Central memory CD8-positive, alpha-beta T cell (primary cell): ENCODE measurements at places on chromosomes 5 and 9.

GRCh38 chr9:110687497-110687896, 18.9 kb downstream of the MUSK start:
- H3K27ac ChIP-seq: no peak overlapping the region
- H3K36me3 ChIP-seq: no peaks in the 10 kb centered on the region
- no peak overlapping the region for H3K4me3 ChIP-seq
- no peak for DNase-seq

GRCh38 chr9:136075881-136076678, 19.0 kb downstream of the NACC2 start:
- peak overlapping the region; percentile 33 for H3K27ac ChIP-seq
- peak overlapping the region; percentile 10 for H3K4me3 ChIP-seq
- no peaks in the 10 kb centered on the region for H3K27me3 ChIP-seq
- peaks cover 2% of the 10 kb centered on the region for H3K36me3 ChIP-seq
- peaks cover 30% of the 10 kb centered on the region for H3K4me1 ChIP-seq

DNA sequence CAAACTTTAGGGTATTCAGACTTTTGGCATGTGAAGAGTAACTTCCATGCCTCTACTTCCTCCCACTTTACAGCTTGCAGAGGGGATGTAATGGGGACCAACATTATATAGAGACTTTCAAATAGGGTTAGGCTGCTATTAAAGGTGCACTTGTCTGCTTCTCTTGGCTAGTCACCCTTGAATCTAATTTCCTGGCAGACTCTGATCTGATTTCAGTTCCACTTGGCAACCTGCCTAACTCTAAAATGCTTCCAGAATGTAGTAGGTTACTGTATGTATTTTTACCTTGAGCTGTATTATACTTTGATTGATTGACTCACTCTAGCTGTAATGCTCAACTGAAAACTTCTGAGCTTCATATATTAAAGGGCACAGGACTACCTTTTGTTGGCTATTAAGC, 693.4 kb downstream of the KCTD16 start:
- DNase-seq: no peak
- H3K4me1 ChIP-seq: no peaks in the 10 kb centered on the region
- peaks cover 2% of the 10 kb centered on the region for H3K36me3 ChIP-seq
- no peak overlapping the region for H3K4me3 ChIP-seq
- no peak overlapping the region for H3K27ac ChIP-seq

DNA sequence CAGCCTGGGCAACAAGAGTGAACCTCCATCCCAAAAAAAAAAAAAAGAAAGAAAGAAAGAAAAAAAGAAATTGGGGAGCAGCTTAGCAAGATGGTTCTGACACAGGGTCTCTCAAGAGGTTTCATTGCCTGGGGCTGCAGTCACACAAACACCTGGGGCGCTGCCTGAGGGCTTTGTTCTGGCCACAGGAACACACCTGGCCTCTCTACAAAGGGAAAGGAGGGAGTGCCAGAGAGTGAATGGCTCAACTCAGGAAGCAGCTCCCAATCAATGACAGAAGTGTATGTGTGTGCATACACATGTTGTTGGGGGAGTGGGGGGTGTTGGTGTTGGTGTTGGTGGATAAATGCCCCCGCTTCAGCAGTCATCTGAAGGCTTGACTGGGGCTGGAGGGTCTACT, 32.4 kb upstream of the CTNNA1 start:
- no peaks in the 10 kb centered on the region for H3K4me1 ChIP-seq
- DNase-seq: no peak
- no peaks in the 10 kb centered on the region for H3K36me3 ChIP-seq
- no peak overlapping the region for H3K27ac ChIP-seq
- H3K27me3 ChIP-seq: peaks cover 49% of the 10 kb centered on the region
- no peak overlapping the region for H3K4me3 ChIP-seq

GRCh38 chr9:134768709-134769351, 111.8 kb upstream of the FCN2 start:
- H3K27me3 ChIP-seq: peaks cover 9% of the 10 kb centered on the region
- H3K4me1 ChIP-seq: no peaks in the 10 kb centered on the region
- H3K4me3 ChIP-seq: no peak overlapping the region
- no peak for DNase-seq
- no peaks in the 10 kb centered on the region for H3K36me3 ChIP-seq

- DNase-seq: no peak
- peaks cover 84% of the 10 kb centered on the region for H3K27me3 ChIP-seq
- H3K27ac ChIP-seq: no peak overlapping the region
- H3K36me3 ChIP-seq: peaks cover 3% of the 10 kb centered on the region
- peak overlapping the region; percentile 85 for H3K4me3 ChIP-seq
- H3K4me1 ChIP-seq: peaks cover 11% of the 10 kb centered on the region
Observed at GRCh38 chr5:115180165-115180709, 10.5 kb upstream of the TRIM36 start.

DNA sequence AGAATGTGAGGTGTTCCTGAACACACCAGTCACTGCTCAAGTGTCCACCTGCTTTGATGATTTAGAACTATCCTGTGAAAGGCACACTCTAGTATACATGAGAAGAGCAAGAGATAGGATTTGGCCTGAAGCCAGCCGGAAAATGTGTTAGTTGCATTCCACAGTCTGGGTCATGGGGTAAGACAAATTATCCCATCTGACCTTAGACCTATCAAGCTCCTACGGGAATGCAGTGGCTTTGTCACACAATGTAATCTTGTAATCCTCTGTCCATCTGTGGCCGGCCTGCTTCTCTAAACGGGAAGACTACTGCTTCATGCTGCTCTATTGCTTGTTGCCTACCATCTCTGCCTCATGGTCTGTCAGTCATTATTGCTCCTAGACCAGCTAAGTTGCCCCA, 92.4 kb upstream of the PRRC1 start:
- H3K4me1 ChIP-seq: no peaks in the 10 kb centered on the region
- H3K27me3 ChIP-seq: peaks cover 46% of the 10 kb centered on the region
- H3K36me3 ChIP-seq: peaks cover 2% of the 10 kb centered on the region
- H3K4me3 ChIP-seq: no peak overlapping the region

DNA sequence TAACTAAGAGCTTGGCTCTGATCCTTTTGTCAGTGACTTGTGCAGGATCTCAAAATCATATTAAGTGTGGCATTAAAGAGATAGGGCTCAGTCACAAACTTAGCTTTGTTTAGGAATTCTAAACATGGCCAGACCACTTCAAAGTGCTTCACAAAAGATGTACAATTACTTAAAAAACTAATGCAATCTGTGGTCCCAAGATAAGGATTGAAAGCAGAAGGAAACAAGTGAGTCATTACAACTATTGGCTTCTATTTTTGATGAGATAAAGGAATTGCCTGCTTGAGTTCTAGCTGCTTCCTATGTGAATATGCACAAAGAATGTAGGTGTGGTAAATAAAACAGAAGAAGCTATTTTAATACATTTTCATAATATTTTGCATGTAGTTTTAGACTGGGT, 44.9 kb upstream of the SLC12A2 start:
- H3K27ac ChIP-seq: no peak overlapping the region
- H3K27me3 ChIP-seq: no peaks in the 10 kb centered on the region
- H3K4me3 ChIP-seq: no peak overlapping the region
- peaks cover 8% of the 10 kb centered on the region for H3K4me1 ChIP-seq
- DNase-seq: no peak
- H3K36me3 ChIP-seq: peaks cover 3% of the 10 kb centered on the region

DNA sequence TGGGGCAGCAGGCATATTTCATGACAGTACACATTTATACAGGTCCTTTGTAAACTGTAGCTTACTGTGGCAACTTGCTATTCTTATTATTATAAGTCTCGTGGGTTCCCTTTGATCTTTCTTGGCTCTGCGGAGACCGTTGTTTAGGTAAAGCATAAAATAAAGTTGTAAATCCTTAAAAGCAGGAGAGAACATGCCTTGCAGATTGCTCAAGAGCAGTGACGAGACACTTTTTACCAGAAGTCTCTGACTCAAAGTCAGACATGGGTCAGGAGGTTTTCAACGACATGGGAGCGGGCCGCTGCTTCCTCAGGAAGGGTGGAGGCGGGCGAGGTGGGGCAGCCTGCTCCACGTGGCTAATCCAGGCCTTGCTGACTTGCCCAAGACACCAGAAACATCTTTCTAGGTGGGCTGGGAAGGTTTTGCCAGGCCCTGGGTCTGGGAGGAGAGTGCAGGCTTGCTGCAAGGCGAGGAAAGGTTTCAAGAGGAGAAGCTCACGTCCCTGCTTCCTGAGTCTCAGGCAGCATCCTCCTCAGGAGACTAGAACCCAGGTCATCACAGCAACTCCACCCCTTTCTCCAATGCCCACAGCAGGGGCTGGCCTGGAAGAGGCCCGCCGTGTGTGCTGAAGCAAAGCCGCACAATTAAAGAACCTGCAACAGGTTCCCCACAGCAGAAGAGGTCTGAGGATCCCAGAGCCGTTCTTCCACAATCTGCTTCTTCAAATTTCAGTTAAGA, 6.5 kb downstream of the TBC1D2 start:
- no peaks in the 10 kb centered on the region for H3K27me3 ChIP-seq
- H3K36me3 ChIP-seq: peaks cover 2% of the 10 kb centered on the region
- H3K27ac ChIP-seq: no peak overlapping the region

DNA sequence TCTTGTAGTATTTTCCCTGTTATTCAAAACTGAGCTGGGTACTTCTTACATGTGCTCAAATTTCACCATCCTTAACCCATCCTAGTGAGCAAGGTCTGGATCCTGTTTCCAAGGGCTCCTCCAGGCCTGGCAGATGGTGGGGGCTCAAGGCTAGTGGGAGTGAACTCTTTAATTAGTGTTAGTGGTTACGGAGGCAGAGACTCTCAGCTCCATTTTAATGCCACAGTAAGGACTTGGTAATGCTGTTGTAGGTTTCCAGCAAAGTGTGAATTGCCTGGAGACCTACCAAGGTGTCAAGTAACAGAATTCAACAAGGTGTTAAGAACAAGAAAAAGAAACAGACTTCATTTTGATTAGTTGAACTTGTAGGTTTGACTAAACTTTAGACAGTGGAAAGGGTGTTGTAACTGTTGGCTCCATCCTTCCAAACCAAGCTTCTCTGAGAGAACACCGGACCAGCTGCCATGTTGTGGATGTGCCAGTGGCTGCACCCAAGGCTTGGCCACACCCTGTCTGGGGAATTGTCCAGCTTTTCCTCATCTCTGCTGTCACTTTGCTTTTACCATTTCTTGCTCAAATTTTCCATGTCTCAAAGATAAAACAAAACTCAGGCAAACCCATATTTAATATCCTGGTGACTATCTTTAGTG, 98.7 kb downstream of the ADCY2 start:
- no peaks in the 10 kb centered on the region for H3K36me3 ChIP-seq
- H3K4me3 ChIP-seq: no peak overlapping the region
- H3K4me1 ChIP-seq: no peaks in the 10 kb centered on the region

DNA sequence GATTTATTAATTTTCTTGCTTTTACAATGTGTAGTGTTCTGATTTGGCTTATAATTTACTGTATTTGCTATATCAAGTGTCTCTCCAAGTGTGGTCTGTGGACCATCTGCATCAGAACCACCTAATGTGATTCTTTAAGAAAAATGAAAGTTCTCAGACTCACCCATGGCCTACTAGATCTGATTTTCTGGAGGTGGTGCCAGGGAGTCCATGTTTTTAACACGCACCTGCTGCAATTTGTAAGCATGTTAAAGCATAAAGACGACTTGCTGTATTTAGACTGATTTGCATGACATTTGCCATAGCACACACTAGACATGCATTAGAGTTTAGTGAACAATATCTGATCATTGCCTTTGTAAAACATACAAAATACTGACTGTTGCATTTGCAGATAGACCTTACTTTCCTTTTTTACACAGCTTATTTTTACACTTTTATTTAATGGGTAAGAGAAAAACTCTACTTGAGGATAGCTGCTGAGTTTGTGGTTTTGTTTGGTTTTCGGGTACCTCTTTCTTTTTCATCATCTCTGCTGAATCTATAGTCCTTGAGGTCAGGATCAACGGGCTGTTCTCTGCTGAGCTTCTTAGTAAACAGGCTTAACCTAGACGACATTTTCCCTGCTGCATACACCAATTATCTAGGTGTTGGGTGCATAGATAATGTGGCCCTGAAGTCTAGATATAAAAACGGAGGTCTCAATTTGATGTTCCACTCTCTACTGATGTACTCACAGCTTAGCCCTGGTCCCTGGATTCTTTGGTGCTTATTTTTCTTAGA, 138.0 kb upstream of the ZNF366 start:
- H3K27me3 ChIP-seq: no peaks in the 10 kb centered on the region
- no peak for DNase-seq
- H3K4me1 ChIP-seq: no peaks in the 10 kb centered on the region
- H3K4me3 ChIP-seq: no peak overlapping the region
- no peak overlapping the region for H3K27ac ChIP-seq

DNA sequence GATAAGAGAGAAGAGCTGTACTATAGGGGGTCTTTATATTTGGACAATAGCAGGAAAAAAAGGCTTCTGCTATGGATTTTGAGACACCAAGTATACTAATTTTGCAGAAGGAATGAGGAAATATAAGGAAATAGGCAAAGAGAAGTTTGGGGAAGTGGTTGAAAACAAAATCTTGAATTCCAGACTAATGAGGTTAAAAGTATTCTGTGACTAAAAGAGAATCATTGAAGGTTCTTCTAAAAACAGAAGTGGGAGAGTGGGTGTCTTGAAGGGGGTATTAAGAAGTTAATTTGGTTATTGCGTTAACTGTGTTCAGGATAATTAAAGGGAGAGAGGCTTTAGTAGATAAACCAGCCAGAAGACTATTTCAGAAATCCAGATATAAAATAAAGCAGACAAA, 148.7 kb downstream of the RFK start:
- no peak for DNase-seq
- peaks cover 13% of the 10 kb centered on the region for H3K27me3 ChIP-seq
- H3K4me1 ChIP-seq: no peaks in the 10 kb centered on the region
- H3K27ac ChIP-seq: no peak overlapping the region

DNA sequence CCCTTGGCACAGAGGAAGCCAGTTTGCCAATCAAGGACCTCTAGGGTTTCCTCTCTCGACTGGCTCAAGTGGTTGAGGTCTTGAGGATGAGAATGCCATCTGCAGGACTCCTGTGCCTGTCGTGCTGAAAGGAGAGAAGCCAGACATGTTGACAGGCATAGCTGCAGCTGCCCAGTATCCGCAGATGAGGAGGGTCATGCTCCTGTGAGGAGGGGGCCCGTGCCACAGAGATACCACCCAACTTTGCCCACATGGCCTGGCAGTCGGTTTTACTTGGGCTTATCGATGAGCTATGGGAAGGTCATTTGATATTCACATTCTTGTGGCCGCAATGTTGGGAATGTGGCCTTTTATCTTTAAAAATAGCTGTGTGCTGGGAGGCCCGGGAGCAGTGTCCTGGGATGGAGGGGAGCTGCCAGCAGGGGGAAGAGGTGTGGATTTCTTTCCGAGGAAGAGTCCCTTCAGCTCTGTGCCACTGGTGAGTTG, 17.4 kb downstream of the FRMPD1 start:
- H3K27me3 ChIP-seq: peaks cover 68% of the 10 kb centered on the region
- DNase-seq: no peak
- H3K27ac ChIP-seq: no peak overlapping the region
- peaks cover 2% of the 10 kb centered on the region for H3K36me3 ChIP-seq
- no peak overlapping the region for H3K4me3 ChIP-seq
- no peaks in the 10 kb centered on the region for H3K4me1 ChIP-seq

GRCh38 chr5:78320401-78320800, 25.9 kb upstream of the AP3B1 start:
- H3K27ac ChIP-seq: no peak overlapping the region
- no peaks in the 10 kb centered on the region for H3K4me1 ChIP-seq
- H3K36me3 ChIP-seq: no peaks in the 10 kb centered on the region
- no peak overlapping the region for H3K4me3 ChIP-seq

GRCh38 chr9:95482621-95483020, 34.1 kb downstream of the PTCH1 start:
- peaks cover 28% of the 10 kb centered on the region for H3K36me3 ChIP-seq
- peaks cover 41% of the 10 kb centered on the region for H3K4me1 ChIP-seq
- DNase-seq: no peak
- H3K4me3 ChIP-seq: no peak overlapping the region
